Stimulated activated CD4-positive, alpha-beta T cell treated with anti-CD3 and anti-CD28 coated beads, Interleukin-4, amount 100 ng/mL, for 4 hours (primary cell): ENCODE measurements at places on chromosomes 1 and 21.

DNA sequence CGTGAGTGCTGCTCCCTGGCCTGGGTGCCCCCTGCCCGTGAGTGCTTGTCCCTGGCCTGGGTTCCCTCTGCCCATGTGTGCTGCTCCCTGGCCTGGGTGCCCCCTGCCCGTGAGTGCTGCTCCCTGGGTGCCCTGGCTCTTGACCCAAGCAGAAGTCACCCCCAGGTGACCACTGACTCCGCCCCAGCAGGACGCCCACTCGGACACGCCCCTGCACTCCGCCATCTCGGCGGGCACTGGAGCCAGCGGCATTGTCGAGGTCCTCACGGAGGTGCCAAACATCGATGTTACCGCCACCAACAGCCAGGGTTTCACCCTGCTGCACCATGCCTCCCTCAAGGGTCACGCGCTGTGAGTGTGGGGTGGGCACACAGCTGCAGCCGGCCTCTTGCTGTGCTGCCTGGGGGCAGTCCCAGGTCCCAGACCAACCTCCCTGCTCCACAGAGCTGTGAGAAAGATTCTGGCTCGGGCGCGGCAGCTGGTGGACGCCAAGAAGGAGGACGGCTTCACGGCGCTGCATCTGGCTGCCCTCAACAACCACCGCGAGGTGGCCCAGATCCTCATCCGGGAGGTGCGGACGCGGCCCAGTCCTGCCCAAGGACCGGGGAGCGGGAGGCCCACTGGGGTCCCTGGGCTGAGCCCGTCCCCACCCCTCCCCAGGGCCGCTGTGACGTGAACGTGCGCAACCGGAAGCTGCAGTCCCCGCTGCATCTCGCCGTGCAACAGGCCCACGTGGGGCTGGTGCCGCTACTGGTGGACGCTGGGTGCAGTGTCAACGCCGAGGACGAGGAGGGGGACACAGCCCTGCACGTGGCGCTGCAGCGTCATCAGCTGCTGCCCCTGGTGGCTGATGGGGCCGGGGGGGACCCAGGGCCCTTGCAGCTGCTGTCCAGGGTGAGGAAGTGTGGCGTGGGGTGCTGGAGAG lies 3.9 kb upstream of the MMP23B start:
- DNase-seq, result no peak

DNA sequence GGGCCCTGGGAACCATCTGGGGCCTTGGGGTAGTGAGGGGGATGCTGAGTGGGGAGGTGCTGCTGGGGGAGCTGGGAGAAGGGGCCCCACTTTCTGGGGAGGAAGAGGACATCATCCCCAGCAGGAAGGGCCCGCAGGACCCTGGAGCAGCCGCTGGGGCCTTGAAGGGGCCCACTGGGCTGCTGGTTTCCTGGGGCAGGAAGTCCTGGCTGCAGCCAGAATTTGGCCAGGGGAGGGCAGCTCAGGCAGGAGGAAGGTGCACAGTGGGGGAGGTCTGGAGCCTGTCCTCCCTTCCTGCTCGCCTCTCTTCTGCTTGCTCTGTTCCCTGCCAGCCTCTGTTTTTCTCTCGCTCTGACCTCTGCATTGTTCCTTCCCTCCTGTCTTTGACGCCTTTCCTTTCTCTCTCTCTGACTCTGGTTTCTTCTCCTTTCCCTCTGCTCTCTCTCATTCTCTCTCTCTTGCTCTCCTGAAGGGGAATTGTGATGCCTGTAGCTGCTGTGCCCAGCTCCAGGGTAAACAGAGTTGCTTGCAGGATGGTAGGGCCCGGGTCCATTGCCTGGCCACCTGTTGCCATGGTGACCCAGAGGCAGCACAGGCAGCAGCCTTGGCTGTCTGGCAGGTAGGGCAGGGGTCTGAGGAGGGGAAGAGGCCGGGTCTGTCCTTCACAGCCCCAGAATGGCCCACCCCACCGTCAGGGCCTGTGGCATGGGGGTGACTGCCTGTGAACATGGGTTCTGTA lies 23.9 kb downstream of the ACOT11 start:
- no peak for DNase-seq

GRCh38 chr1:165010418-165011070 lies 346.0 kb downstream of the LMX1A start:
- no peak for DNase-seq

GRCh38 chr1:113835686-113836290 lies 23.5 kb upstream of the RSBN1 start:
- DNase-seq, result no peak

DNA sequence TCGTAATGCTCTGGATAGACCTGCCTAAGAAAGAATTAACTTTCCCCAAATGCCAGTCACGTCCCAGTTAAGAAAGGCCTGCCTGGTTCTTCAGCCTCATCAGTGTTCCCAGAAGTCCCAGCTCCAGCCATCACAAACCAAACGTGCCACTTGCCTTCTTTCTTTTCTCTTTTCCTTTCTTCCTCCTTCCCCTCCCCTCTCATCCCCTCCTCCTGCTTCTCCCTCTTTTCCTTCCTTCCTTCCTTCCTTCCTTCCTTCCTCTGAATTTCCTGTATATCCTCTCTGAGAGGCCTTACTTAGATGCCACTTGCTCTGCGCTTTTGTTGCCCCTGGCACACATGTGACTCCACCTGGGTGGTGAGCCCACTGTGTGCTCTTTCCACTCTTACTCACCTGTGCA lies 228.2 kb downstream of the NFIA start:
- DNase-seq, result no peak

DNA sequence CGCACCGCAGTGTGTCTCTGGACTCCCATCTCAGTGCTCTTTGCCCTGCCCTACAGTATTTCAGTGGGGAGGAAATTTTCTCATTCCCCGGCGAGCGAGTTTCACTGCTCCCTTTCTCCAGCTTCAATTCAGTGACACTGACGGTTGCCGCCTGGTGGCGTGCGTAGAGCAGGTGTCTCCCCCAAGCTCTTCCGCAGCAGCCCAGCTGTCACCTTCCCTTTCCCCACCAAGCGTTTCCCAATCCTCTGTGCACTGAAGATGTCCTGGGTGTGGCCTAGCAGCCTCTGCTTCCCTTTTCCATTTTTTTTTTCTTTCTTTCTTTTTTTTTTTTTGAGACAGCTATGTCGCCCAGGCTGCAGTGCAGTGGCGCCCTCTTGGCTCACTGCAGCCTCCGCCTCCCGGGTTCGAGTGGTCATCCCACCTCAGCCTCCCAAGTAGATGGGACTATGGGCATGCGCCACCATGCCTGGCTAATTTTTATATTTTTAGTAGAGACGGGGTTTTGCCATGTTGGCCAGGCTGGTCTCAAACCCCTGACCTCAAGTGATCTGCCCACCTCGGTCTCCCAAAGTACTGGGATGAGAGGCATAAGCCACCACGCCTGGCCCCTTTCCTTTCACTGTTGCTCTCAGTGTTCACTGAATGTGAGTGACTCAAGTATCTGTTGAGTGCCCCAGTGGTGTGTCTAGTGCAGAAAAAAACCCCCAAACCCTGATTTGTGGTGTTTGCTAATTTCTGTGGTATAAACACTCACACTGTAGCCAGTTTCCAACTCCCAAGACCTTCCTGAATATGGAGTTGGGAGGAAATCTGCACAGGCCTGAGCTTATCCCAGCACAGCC lies 30.1 kb downstream of the TNFRSF1B start:
- no peak for DNase-seq

- DNase-seq, result no peak
Observed at GRCh38 chr21:34319585-34319984, 44.2 kb upstream of the KCNE2 start.

DNA sequence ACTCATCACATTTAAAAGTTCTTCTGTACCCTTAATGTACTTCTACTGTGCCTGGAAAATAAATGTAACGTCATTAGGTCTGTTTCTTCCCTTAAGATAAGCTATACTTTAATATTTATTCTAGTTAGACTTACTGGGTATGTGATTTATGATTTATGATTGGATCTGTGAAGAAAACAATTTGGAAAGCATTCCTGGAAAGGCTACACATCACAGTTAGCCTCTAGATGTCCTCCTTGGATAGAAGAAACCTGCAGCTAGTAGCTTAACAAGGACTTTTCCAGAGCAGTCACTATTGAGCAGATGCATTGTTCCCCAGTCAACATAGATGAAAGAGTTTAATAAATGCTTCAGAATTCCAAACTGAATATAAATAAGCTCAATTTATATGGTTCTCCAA lies 22.2 kb upstream of the ABL2 start:
- DNase-seq, result no peak

DNA sequence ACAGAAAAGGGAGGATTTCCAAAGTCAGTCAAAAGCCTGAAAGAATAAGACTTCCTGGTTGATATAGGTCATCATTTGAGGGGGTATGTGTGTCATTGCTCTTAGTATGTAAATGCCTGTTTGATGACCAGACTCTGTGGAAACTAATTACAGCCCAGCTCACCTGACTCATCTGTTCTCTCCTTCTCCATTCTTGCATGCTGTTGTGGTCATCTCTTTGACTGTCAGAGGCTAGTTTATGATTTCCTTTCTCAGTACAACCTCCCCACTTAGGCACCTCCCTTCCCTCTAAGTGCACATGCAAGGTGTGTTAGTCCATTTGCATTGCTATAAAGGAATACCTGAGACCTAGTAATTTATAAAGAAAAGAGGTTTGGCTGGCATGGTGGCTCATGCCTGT lies 2.4 kb upstream of the C1orf116 start:
- DNase-seq, result no peak

DNA sequence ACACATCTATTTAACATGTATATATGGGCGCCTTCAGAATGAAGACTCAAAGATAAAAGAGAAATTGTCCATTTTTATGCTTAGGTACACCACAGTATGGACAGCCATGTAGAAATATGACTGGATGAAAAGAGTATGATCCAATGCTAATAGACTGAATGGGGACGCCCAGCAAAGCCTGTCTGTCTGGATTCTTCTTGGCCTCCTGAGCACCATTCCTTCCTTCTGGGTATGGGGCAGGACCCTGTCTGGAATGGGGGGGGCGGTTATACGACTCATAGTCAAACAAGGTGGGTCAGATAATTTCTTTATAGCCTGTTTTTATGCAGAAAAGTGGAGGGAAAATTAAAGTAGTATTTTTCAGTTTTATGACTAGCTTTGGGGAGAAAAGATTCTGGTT lies 81.2 kb upstream of the ABCD3 start:
- DNase-seq, result no peak

- no peak for DNase-seq
Observed at GRCh38 chr1:52709016-52709415, 10.9 kb upstream of the COA7 start.
